Activated effector memory CD4-positive, alpha-beta T cell treated with anti-CD3 and anti-CD28 coated beads, Interleukin-2, amount 50 U/mL, for 16 hours (primary cell): ENCODE measurements at places on chromosomes 2 and 18.
A peak's percentile ranks its signal among the peaks of the same experiment; 100 is the strongest.

DNA sequence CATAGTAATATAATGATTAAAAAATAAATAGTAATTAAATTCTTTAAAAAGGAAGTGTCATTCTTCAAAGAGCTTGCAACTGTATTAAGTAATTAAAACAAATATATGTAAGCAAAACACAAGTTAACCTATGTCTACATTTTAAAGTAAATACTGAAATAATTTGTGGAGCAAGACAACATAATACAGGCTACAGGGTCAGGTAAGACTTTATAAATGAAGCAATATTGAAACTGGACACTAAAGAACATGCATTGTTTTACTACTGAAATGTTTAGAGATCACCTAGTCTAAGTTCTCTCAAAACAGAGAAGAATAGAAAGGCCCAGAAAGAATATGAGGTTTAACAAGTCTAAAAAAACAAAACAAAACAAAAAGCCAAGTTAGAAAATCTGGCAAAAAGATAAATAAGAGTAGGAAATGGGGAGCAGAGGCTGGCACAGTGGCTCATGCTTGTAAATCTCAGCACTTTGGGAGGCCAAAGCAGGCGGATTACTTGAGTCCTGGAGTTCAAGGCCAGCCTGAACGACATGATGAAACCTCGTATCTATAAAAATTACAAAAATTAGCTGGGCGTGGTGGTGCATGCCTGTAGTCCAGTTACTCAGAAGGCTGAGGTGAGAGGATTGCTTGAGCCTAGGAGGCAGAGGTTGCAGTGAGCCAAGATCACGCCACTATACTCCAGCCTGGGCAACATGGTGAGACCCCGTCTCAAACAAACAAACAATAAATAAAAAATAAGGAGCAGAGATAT is 34.4 kb downstream of the VPS54 start:
- no peak for DNase-seq

DNA sequence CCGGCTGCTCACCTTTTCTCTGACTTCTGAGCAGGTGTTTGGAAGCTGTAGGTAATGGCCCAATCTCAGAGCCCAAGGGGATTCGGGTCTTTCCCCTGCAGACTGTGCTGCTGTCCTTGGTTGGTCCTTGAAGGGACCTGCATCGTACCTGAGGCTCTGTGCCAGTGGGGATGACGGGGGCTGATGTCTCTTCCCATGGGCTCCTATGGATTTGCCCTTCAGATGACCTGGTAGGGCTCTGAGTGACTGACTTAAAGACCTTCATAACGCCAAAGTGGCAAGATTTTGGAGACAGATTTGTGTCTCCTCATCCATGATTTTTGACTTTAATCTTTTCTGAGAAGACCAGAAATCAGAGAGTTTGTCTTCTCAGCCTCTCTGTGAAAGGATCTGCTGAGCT is 166.1 kb downstream of the FAM210A start:
- no peak for DNase-seq

- peak; percentile 28 for DNase-seq
Measured at GRCh38 chr2:70009762-70010575, 48.5 kb upstream of the ASPRV1 start.

DNA sequence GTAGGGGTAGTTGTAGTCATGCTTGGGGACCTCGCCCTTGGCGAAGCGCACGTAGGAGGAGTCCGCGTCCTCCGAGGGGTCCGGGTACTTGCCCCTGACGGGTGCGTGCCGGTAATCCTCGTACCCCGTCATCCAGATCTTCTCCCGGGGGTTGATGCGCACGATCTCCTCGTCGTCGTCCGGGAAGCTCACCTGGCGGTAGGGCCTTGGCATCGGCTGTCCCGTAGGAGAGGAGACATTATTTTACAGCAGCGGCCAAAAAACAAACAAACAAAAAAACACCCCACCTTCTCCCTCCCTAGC is 86.3 kb downstream of the ACTR2 start:
- no peak for DNase-seq

DNA sequence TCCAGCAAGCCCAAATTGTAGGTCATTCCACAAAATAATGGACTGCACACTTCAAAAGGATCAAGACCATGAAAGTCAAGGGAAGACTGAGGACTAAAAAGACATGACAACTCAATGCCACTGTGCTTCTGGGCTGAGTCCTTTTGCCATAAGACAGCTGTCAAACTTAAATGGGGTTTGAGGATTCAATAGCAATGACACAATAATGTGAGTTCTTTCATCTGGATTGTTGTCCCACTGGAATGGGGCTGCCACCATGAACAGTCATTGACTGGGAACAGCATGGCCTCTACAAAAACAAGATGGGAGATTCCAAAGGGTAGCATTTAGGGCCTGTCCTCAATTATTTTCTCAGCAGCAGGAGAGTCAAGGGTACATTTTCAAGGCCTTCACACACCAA is 118.5 kb downstream of the EN1 start:
- DNase-seq, result no peak

GRCh38 chr2:61045999-61046398 is 19.7 kb upstream of the SANBR start:
- DNase-seq, result no peak

- DNase-seq, result no peak
Measured at GRCh38 chr2:208006833-208007232, 18.5 kb downstream of the PLEKHM3 start.
